GM03348 (cell line): ENCODE measurements at places on chromosomes 16 and 17.

DNA sequence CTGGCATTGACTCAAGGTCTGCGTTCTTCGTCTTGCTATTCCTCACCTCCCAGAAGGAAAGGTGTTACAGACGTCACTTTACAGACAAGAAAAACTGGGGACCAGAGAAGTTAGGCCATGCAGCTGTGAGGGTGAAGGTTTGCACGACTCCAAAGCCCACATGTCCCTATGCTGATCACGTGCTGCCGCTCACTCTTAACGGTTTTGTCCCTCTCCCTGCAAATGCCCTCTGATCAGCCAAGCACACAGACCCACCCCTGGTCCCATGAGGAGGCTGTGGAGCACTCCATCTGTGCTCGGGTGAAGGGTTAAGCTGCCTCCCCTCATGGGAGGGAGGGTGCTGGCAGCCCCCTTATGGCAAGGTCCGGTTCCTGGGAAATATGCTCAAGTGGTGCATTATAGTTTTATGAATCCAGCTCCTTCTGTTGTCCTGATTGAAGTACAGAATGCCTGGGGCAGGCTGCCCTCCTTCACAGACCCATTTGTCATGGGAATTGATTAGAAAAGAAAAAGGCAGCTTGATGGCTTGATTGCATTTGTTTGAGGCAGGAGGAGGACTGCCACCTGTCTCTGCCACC lies 18.8 kb downstream of the CCDC182 start:
- DNase-seq, result no peak

- DNase-seq, result no peak
Observed at GRCh38 chr16:87418644-87419043, 26.5 kb downstream of the MAP1LC3B start.

DNA sequence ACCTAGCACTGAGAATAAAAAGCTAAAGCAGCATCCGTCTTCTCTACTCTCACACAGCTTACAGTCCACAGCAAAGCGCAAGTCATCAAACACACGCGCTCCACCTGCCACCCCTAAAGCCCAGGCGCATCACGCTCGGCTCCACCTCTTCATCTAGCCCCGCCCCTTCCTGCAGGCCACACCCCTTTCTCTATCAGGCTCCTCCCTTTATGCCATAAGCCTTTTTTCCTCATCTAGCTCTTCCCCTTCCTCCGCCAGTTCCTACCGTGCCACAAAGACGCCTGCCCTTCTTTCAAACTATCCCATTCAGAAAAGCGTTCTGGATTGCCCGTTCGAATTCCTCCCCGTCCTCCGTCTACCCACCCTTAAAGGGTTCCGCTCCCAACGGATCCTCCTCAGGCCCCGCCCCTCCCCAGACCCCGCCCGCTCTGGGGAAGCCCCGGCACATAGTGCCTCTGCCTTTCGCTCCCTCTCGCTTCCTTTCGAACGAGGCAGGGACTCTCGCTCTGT lies 417 bp downstream of the C16orf46 start:
- DNase-seq, result peak; percentile 91

DNA sequence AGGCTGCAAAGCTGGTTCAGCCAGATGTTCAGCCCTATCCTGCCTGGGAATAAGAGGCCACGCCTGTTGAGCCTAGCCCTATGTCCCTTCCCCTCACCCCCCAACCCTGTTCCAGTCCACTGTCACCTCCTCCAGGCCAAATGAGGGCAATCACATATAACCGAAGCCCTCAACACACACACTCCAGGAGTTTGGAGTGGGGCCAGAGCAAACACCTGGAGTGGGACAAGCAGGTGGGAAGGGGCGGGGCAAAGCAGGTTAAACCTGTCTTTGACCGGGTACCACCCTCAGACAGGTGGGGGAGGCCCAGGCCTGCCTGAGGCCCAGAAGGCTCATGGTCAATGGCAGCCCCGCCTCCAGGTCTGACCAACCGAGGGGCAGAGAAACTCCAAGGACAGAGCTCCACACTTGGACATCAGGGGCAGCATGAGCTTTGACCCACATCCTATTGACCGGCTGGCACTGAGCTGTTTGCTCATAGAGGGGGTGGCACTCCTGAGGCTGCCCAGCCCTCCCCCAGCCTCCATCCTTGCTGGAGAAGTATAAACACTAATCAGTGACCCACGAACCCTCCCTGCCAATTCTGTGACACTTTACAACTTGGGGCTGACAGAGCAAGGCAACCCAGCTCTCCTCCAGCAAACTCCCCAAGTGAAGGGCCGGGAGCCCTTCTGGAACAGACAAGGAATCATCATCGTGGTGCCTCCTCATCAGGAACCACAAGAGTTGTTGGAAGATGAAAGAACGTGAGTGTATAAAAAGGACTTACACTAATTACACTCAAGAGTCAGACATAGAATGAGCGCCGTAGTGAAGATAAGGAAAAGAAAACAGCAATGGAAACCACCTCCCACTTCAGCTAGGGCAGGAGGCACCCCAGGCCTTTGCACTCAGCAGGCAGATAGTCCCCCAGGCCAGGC lies 1.5 kb downstream of the ESRP2 start:
- DNase-seq, result no peak

DNA sequence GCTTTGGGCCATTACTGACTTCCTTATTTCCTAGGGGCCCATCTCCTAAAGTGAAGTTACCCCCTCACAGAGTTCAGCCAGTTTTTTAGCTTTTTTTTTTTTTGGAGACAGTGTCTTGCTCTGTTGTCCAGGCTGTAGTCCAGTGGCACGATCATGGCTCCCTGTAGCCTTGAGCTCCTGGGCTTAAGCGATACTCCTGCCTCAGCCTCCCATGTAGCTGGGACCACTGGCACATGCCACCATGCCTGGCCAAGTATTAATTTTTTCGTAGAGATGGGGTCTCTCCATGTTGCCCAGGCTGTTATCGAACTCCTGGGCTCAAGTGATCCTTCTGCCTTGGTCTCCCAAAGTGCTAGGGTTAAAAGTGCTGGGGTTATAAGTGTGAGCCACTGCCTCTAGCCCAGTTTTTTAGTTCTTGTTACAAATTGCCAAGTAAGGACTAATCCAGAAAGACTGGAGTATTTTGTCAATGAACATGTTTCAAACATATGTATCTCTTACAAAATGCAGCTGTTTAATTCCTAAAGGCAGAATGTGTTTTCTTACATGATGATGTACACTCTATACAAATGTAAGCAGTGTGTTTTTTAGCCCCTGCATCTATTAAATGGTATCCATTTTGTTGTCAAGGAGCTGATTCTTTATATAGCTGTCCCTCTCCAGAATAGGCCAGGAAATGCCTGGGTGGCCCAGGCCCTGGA lies 49.1 kb upstream of the IL34 start:
- no peak for DNase-seq

GRCh38 chr16:28496844-28497243 lies 2.4 kb downstream of the APOBR start:
- DNase-seq, result no peak

DNA sequence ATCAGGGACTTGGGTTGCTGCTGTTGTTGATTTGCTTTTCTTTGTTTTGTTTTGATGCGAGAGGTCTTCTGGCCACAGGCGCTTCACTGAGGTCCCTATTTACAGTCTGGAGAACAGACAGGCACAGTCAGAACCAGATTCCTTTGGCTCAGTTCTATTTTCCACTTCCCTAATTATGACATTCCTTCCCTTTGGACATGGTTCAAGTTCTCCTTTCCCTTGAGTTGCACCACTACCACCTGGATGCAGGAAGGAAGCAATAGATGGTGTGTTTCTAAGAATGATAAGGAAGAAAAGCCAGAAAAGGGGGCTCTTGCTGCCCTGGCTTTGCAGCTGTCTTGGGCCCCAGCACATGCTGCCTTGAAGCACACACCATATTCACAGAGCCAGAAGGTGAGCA lies 160.6 kb downstream of the MAF start:
- DNase-seq, result no peak

- DNase-seq, result no peak
Observed at GRCh38 chr16:14106457-14106856, 35.3 kb downstream of the MRTFB start.
